Amniotic epithelial cell (primary cell): ENCODE measurements at places on chromosomes 12 and 14.

GRCh38 chr14:50845166-50845565 is 14.2 kb upstream of the NIN start:
- DNase-seq, result no peak

DNA sequence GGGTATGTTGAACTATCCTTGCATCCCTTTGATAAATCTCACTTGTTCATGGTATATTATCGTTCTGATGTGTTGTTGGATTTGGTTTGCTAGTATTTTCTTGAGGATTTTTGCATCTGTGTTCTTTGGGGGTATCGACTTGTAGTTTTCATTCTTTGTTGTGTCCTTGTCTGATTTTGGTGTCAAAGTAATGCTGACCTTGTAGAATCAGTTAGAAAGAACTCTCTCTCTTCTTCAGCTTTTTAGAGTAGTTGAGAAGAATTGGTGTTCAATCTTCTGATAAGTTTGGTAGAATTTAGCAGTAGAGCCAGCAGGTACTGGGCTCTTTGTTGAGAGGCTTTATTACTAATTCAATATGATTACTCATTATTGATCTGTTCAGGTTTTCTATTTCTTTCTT is 707.2 kb upstream of the LRFN5 start:
- no peak for DNase-seq

DNA sequence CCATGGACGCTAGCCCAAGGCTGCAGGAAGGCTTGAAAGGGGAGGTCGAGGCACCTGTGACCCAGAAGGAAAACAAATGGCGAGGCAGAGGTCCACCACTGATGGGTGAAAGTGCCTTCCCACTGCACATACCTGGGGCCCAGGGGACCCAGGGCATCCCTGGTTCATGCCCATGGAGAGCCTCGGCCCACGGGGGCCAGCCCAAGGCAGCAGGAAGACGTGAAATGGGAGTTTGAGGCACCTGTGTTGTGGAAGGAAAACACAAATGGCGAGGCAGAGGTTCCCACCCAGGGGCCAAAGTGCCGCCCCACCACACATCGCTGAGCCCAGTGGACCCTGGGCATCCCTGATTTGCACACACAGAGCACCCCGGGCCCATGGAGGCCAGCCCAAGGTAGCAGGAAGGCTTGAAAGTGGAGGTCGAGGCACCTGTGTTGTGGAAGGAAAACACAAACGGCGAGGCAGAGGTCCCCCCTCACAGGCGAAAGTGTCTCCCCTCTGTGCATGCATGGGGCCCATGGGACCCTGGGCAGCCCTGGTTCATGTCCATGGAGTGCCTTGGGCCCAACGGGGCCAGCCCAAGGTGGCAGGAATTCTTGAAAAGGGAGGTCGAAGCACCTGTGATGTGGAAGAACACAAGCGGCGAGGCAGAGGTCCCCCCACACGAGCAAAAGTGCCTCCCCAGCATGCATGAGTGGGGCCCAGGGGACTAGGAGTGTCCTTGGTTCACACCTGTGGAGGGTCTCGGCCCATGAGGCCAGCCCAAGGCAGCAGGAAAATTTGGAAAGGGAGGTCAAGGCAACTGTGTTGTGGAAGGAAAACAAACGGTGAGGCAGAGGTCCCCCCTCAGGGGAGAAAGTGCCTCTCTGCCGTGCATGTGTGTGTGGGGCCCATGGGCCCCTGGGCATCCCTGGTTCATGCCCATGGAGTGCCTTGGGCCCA is 383.3 kb downstream of the ALG10 start:
- no peak for DNase-seq

DNA sequence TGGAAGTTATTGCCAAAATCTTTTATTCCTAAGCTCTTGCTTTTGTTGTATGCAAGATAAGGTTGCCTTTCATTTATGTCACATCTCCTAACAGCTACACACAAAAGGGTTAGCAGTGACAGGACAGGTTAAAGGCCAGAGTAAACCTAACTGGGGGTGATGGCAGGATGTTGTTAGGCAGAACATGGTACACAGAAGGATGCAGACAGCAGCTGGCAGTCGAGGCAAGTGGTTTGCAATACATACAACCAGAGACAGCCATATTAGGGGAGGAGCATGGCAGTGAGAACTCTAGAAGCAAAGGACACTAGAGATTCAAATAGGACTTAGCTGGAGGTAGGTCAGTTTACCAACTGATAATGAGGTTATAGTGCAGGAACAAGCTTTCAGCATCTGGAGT is 2.7 kb upstream of the ABCD2 start:
- DNase-seq, result no peak

- DNase-seq, result no peak
Observed at GRCh38 chr12:121814429-121815119, 10.8 kb downstream of the SETD1B start.

GRCh38 chr14:102731101-102731870 is 46.0 kb upstream of the TRAF3 start:
- DNase-seq, result no peak

- no peak for DNase-seq
Observed at GRCh38 chr12:103097496-103097895, 140.0 kb downstream of the ASCL1 start.

DNA sequence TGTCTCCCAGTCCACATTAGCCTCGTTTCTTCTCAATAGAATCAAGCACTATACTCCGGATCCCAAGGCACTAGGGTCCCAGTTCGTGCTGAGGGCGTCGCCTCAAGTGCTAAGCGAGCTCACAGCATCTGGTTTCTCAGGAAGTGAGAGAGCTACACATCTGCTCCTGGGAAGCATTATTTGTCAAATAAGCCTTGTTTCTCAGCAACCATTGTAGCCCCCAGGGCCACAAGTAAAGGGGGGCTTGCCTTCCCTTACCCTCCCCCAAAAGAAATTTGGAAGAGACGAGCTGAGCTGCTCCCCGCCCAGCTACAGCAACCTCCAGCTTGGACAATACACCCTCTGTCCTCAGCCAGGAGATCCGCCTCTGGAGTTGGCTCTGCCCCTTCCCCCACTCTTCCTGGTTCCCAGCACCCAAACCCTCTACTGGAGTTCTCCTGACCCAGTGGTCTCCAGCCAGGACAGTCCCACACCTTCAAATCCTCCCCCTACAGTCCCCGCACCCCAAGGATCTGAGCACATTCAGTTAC is 5.7 kb upstream of the TNS2 start:
- DNase-seq, result no peak

DNA sequence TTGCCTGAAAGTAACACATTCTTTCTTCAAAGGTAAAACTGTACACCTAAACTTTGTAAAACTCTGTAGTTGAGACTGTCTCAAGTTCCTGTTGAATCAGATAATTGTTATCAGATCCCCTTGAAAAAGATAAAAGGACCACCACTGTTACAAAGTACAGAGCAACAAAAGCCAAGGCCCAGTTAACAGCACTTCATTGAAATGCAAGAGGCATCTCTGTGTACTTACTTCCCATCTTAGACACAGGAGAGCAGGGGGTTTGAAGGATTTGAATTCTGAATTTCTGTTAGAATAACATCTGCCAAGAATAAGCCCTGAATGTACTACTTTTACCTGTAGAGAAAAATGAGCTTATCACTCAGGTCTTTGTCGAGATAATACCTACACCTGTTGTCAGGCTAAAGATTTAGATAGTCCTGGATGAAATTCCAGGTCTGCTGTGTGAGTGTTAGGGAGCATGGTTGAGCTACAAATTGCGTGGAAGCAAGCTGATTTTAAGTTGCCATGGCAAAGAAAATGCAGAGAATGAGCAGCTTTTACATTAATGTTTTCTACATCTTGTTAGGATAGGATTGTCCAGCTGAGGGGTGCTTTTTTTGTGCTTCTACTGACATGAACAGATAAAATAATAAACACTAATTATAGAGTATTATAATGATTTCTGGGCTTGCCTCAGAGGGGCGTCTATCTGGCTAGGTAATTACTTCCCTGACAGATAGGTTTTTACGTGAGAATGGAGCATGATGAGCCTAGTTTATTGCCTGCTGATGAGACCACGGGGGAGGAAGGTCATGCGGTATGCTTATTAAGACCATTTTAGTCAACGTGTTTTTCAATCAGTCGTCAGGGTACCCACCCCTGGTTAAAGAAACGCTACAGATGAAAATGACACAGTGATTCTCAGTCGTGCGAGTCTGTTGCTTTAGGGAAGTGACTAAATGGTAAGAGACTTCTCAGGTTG is 309.2 kb downstream of the PAWR start:
- no peak for DNase-seq
